ENCODE measurements at places on chromosomes 4 and X.

DNA sequence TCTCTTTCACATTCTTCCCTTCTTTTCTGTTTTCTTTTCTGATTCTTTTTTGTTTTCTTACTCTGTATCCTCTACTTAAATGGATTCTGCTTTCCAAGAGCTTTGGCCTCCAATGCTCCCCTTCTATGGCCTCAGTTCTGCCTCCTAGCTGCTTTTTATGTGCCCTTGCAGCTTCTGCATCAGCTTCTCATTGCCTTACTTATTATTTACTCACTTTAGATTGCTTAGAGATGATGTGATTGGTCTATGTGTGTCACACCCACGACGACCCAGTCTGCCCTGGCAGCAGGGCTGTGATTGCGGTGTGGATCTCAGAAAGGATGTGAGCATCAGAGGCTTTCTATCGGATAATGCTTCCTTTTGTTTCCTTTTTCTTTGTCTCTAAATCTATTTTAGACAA, 71.8 kb upstream of the SMARCA5 start:
- DNase-seq, result no peak

- no peak for DNase-seq
Observed at GRCh38 chr4:47597696-47598095, 112.6 kb downstream of the ATP10D start.

- DNase-seq, result no peak
Observed at GRCh38 chrX:14014526-14014925, 15.2 kb downstream of the GEMIN8 start.

DNA sequence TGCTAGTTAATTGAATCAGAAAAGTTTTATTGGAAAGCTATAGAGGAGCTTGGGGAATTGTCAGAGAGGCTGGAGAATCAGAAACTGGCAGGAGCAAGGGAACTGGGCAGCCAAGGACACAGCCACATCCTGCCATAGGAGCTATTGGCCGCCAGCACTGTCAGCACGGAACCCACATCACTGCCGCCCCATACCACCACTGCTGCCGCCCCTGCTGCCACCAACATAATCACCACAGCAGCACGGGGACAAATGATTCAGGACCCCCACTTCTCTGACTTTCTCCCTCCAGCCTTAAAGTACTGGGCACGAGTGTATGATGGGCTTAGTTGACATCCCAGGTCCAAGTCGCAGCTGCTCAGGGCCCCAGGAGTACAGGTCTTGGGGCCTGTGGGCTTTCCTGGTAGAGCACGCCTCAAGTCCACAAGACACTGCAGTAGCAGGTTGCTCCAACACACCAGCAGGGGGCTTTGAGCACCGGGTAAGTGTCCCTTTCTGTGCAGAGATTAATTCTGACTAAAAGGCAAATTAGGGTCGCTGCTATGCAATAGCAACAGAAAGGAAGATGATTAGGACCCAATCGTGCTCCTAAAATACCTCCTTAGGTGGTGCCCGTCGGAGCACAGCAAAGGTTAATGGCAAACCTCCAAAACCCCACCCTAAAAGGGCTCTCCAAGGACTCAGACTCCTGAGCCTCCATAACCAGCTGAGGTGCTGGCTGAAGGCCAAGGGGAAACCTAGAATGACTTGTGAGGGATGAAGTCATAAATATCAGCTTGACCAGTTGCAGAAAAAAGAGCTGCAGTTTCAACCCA, 6.9 kb downstream of the PJA1 start:
- peak; percentile 10 for DNase-seq

DNA sequence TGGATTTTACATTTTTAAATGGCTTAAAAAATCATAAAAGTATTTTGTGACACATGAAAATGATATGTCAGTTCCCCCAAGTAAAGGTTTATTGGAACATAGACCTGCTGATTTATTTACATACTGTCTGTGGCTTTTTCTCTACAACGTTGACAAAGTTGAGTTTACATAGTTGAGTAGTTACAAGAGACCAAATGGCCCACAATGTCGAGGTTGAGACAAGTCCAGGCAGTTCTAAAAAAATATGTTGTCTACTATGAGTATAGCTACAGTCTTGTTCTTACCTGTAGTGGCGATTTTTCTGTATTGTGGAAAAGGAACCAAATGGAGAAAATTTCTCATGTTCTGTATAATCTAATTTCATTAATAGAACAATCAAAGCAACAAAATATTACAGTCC, 163.2 kb downstream of the FRAS1 start:
- DNase-seq, result no peak

GRCh38 chr4:184825141-184825895, 450 bp downstream of the ACSL1 start:
- peak; percentile 50 for DNase-seq

- no peak for DNase-seq
Observed at GRCh38 chr4:10661047-10661446, 23.5 kb downstream of the CLNK start.

- no peak for DNase-seq
Observed at GRCh38 chr4:22434895-22435294, 81.0 kb downstream of the ADGRA3 start.

DNA sequence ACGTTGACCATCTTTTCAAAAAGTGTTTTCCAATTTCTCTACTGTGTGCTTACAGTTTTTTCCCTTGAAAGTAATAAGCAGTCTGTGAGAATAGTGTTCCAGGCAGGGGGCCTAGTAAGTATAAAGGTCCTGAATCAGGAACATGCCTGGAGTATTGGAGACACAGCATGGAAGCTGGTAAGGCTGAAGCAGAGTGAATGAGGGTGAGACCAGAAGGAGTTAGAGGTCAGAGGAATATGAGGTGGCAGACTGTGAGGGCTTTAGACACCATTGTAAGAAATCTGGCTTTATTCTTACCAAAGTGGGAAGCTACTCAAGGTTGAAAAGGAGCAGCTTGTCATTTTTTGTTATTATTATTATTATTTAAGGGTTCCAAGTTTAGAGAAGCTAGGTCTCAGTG, 107.4 kb downstream of the CT47B1 start:
- no peak for DNase-seq

DNA sequence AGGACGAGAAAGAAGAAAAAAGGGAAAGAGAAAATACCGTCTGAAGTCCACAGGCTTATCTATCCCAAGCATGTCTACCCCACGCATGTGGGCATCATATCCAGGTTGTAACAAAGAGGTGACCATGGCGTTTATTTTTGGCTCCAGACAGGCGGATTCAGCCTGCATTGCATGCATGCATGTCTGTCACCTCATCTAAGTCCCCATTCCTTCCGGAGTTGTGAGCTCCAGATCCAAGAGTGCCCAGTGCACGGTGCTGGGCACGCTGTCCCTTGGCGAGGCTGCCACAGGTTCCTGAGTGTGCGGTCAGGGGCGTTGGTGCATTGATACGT, 905 bp upstream of the GALNTL6 start:
- DNase-seq, result no peak

GRCh38 chr4:113743690-113744089, 17.8 kb downstream of the CAMK2D start:
- DNase-seq, result no peak

GRCh38 chr4:159075531-159075932, 27.3 kb upstream of the RAPGEF2 start:
- no peak for DNase-seq

DNA sequence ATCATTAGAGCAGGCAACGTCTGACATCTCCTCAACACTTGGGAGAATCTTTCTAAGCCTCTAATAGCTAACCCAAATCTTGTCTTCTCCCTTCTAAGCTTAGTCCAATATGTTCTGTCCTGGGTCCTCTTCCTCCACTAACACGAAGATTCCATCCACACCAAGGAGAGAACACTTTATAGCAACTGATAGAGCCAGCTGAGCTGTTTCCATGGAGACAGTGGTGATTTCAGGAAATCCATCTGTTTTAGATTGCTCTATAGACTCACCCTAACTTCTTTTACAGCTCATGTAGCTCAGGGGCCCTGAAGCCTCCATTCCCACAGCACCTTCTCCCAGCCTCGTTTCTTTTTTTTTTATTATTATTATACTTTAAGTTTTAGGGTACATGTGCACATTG, 37.4 kb downstream of the SCD5 start:
- no peak for DNase-seq

DNA sequence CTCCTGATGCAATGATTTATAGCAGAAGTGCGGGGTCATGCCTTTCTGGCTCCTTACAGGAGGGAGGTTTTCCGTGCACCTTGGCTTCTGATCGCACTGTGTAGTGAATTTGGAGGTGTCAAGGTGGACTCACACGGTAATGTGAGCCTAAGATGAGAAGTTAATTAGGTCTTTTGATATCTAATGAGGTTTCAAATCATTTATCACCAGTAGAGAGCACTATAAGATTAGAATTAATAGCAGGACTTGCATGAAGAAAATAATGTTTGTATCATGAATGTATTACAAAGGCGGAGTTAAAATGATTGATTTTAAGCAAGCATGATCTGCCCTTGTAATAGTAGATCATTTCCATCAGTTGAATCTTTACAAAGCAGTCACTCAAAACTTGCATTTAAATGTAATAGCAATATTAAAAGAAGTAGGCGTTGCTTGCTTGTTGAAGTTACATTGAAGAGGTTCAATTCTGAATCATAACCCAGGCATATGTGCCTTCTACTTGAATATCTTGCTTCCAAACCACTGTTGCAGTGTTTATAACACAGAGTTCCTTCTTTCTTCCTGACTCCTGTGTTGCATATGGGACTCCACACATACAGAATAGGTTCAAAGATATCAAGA, 152.1 kb downstream of the FMR1NB start:
- DNase-seq, result no peak

- no peak for DNase-seq
Observed at GRCh38 chr4:108560616-108561015, 59.8 kb upstream of the RPL34 start.

DNA sequence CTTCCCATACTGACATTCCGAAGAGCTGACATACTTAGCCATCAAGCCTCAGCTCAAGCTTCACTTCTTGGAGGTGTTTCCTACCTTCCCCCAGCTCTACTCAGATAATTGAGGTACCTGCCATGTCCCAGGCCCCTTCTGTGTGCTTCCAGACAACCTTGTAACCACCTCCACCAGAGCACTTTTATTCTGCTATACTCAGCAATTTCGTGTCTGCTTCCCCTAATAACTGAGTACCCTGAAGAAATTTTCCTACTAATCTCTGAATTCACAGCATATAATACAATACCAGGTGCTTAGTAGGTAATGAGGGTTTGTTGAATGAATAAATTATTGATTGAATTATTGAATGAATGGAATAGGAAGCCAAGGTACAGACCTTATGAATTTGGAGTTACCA, 605.5 kb downstream of the MID1IP1 start:
- no peak for DNase-seq

DNA sequence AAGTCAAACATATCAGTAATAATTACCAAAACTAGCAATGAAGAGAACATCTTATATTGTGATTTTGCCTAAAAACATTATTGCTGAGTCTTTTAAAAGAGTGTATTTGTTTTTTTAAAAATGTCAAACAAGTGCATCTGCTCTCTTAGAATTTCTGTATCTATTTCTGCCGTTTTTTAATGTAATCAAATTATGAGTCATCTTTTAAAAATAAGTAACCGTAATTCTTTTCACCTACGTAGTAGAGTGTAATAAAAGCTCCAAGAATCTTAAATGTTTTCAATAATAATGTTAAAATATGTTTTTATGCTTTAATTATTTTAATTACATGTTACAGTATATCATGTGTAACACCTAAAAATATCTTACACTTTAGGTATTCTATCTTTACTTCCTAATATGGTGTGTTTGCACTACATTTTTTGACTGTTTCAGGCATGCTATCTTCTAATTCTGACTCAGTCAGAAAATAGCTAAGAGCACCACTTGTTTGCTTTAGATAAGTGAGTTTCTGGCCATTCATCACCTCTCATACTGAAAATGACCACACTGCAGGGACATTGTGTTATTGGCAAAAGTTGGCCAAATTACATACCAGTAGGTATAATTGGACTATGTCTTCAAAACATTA, 368.5 kb downstream of the PCDH7 start:
- DNase-seq, result no peak

DNA sequence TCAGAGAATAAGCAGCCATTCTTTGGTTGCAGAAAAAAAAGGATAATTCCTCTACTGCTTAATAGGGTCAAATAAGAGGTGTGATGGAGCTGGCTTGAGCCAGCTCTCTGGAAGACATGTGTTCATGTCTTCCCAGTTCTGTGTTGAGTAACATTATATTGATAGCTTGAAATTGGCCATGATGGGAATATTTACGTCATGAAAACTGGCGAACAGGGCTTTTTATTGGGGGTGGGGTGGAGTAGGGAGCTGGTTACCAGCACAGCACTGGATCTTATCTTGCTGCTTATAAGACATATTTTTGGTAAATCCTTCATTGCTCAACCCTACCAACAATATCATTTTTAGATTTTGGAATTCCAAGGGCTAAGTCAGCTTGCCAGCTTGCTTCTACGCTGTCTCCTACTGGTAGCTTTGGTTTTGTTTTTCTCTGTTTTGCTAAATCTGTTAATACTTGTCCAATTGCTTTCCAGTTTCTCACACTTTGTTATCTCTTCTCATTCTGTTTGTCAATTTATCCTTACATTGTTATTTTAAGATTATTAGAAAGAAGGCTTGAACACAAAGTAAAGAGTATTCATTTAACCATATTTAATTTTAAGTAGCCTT, 25.3 kb upstream of the GBA3 start:
- DNase-seq, result no peak

DNA sequence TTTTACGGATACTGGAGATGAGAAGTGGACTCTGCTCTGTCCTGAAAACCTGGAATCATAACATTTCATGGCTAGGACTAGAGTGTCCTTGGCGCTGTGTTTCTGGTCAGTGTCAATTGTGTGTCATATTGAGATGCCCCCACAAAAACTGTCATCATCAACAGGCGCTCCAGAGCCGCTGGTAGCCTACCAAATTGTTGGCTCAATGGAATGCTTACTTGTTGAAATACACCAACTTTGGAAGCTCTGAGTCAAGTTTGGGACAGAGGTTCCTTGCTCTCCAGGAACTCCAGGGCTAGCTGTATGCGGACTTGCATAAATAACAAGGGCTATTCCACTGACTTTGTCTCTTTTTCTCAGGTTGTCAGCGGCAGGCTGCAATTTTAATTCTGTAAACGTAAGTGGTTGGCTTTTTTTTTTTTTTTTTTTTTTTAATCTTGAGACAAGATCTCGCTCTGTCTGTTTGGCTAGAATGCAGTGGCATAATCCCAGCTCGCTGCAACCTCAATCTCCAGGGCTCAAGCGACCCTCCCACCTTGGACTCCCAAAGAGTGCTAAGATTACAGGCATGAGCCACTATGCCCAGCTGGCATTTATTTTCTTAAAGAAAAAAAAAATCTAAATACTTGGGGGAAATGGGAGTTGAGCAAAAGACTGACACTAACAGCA, 871 bp upstream of the HPGD start:
- DNase-seq, result no peak

DNA sequence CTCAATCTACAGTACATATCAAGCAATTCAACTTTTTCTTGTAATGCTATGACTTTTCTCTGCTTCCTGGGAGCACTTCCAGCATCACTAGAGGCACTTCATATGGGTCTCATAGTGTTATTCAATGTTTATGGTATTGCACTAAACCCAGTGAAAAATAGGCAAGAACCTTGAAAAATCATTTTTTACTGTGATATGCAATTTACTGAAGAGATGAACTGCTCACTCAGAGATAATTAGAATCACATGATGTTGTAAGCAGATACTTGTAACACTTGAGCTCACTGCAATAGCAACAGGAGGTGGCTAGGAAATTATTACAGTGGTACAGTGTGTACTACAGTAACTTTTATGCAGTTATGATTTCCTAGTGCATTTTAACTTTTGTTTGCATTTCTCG, 93.3 kb downstream of the RASGEF1B start:
- DNase-seq, result no peak

All from central memory CD4-positive, alpha-beta T cell (primary cell).